ENCODE measurements at places on chromosomes 7 and 10.
A peak's percentile ranks its signal among the peaks of the same experiment; 100 is the strongest.

- no peak for DNase-seq
Observed at GRCh38 chr10:42883993-42884983, 101.7 kb downstream of the BMS1 start.

- no peak for DNase-seq
Observed at GRCh38 chr10:42961796-42962109, 115.1 kb upstream of the RET start.

GRCh38 chr7:151454932-151455530 is 15.1 kb upstream of the CRYGN start:
- no peak for DNase-seq

GRCh38 chr7:122312789-122313188 is 8.2 kb upstream of the FEZF1 start:
- no peak for DNase-seq

DNA sequence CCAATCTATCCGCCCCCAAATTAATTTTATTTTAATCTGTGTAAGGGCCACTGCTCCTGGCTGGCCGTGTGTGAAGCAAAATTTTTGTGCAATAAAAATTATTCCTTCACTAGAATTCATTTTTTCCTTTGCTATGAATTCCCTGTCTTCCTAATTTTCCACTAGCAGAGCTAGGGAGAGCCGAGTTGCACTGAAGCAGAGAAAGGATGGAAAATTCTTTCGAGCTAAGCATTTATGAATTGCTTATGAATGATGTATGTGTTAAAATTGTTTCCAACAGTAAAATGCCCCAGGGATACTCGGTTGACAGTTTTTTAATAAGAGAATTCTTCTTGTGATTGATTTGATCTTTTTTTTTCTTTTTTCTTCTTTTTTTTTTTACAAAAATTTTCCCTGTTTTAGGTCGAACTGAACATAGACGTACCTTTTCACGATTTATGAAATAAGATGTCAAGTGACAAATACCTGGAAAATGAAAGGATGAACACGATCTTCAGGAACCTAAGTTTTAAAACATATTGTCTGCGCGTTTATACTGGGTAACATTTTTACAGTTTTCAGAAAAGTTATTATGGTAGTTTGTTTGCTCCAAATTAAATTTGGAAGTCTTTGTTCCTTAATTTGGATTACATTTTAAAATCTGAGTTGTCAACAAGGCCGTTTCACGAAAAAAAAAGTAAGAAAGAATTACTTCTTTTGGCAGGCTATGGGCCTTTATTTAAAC is 288.8 kb upstream of the NFE2L3 start:
- DNase-seq, result no peak

DNA sequence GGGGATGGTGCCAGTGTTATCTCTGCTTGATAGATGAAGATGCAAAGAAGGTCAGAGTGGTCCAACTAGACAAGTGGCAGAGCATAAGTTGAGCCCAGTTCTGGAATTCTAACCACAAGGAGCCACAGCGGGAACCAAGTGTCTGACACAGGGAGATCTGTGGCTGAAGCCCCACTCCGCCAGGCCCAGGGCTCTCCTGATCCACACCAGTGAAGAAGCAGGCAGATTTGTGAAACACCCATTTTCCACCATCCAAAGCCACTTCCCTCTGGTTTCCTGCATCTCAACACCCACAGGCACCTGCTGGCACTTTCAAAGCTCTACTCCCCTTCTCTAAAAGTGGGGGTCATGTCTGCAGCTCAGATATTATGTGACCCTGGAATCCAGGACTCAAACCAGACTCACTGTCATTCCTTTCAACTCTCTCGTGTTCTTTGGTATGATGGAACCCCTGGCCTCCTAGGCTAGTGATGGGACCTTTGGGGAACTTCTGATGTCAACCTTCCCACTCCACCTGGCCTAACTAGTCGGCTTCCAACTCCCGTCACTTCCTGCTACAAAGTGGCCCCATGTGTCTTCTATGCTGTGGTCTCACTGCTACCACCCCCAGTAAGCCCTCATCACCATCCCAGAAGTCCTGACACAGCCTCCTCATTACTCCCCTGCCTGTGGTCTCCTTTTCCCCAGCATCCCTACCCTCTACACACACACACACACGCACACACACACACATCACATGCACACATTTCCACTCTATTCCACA is 177.6 kb downstream of the GRID1 start:
- DNase-seq, result no peak

- no peak for DNase-seq
Observed at GRCh38 chr7:135743907-135744731, 4.5 kb downstream of the FAM180A start.

- DNase-seq, result no peak
Observed at GRCh38 chr10:65827359-65827758, 1098.5 kb upstream of the LRRTM3 start.

DNA sequence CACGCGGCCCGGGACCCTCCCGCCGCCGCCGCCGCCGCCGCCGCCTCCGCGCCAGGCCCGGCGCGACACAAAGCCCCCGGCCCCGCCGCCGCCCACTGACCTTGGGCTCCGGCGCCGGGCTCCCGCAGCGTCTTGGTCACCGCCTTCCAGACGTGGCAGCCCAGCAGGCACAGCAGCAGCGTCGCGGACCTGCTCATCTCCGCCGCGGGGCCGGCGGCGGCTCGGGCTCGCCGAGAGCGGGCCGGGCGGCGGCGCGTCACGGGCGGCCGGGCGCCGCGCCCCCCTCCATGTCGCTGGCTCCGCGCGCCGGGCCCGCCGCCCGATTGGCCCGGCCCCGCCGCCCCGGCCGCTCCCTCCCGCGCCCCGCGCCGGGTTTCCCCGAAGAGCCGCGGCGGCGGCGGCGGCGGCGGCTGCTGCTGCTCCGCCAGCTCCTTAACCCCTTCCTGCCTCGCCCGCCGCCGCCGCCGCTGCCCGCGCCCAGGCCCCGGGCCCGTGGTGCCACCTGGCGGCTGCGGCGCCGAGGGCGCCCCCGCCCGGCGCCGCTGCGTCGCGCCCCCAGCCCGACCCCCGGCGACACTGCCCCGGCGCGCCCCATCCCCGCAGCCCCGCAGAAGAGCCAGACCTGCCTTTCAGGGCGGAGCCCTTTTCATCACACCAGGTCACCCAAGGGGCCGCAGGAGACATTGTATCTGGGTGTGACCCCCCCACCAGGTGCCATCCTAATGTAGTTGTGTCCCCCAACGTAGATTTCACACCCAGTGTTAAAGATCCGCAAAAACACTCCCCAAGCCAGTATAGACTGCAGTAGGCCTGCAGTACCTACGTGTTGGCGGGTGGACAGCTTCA is at the start of gene FAM171A1:
TSS of gene FAM171A1 (minus strand) at position 434 of the 846 bp plus-strand sequence. CDS start at position 197, 237 bp downstream.
- DNase-seq, result peak; percentile 53

- DNase-seq, result peak; percentile 5
Observed at GRCh38 chr10:132518572-132519381, 18.8 kb upstream of the INPP5A start.

DNA sequence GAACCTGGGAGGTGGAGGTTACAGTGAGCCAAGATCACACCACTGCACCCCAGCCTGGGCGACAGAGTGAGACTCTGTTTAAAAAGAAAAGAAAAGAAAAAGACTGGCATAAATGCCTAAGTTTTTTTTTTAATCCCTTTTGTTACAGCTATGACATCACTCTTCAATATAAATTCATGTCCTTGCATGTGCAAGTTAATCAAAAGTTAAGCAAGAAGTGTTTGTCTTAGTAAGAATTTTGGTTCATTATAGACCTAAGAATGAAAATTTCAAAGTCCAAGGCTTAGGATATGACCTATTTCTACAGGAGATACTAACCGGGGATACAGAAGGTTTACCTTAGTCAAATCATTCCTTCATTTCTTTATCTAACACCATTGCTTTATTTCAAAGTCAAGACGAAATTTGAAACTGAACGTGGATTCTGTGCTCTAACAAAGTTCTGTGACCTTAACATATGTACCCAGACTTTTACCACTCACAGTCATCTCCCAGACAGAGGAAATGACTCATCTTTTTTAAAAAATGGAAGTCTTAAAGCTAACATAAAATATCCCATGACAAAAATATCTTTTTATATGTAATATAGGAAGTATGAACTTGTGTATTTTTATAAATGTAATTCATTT is 29.3 kb upstream of the ITGB8 start:
- no peak for DNase-seq

GRCh38 chr10:99443500-99443899 is 13.1 kb upstream of the GOT1 start:
- no peak for DNase-seq

Measured in RCC 7860 (cell line).